ENCODE measurements at places on chromosomes 4 and X.
A peak's percentile ranks its signal among the peaks of the same experiment; 100 is the strongest.

DNA sequence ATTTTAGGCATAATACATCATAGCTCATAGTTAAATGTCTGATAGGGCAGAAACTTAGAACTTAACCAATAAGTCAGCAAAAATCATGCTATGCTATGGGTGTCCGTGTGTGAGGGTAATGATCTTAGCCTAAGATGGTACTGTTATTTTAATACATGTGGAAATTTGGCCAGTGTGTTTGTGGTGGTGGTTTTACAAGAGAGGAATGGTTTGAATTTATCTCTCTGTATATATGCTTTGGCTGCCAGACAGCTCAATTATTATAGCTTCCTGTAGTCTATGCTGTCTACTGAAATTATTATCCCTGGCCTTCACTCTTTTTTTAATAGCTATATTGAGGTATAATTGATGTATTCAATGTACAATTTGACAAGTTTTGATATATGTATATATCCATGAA lies 21.3 kb downstream of the ZNF330 start:
- DNase-seq: no peak

DNA sequence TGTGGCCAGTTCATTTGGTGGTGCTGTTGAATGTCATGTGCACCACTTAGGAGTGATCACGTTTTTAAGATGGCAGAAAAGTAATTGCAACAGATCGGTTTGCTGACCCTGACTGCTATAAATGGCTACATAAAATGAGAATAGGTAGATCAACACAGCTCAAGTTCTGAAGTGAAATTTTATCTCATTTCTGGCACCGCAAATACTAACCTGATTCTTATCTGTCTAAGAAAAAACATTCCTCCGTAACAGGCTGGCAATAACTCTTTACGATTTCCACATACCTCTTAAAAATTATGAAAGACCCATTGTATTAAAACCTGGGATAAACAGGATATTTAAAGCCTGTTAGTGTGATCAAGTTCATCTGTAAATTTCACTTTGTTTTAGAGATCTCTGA lies 387.5 kb downstream of the PDGFC start:
- no peak for DNase-seq

- DNase-seq: peak; percentile 34
These were observed 18.2 kb upstream of the TNIP3 start for GRCh38 chr4:121182296-121182695.

GRCh38 chr4:107192601-107193000 lies 156.5 kb upstream of the DKK2 start:
- no peak for DNase-seq

GRCh38 chr4:48633657-48634056 lies 143.6 kb downstream of the ZAR1 start:
- DNase-seq: no peak

- DNase-seq: no peak
These were observed 24.4 kb downstream of the DCX start for GRCh38 chrX:111387470-111388070.

- no peak for DNase-seq
These were observed 104.9 kb downstream of the ALPK1 start for GRCh38 chr4:112402098-112402497.

- no peak for DNase-seq
These were observed 798.3 kb downstream of the FAT4 start for GRCh38 chr4:126113058-126113457.

- DNase-seq: no peak
These were observed 111.2 kb upstream of the TMEM47 start for GRCh38 chrX:34768290-34768689.
